LoVo (cell line): ENCODE measurements at places on chromosomes 1 and 21.

GRCh38 chr1:89104147-89104546 lies 21.8 kb downstream of the GBP2 start:
- no peak for DNase-seq

DNA sequence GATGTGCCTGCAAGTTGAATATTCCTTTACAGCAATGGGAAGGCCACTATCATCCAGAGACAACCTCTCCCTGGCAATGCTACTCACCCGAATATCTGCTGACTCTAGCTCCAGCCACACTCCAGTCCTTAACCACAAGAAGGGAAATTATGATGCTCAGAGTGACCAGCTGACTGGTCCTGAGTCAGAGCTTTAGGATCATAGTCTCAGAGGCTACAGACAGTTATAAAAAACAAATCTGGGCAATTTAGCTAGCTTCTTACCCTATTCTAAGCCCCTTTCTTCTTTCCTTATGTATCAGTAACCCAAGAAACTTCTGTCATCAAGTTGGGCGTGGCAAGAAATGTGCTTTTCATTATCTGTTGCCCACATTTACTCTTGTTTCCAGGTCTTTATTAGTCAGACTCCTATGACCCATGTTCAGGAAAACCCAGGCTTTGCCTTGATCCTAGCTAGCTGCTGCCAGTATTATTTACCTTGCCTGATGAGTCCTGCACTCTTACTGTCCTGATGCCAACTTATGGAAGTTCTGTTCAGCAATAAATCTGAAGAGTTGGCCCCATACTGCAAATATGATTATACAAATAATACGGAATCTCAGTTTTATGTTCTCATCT lies 207.0 kb downstream of the TTLL7 start:
- no peak for DNase-seq

DNA sequence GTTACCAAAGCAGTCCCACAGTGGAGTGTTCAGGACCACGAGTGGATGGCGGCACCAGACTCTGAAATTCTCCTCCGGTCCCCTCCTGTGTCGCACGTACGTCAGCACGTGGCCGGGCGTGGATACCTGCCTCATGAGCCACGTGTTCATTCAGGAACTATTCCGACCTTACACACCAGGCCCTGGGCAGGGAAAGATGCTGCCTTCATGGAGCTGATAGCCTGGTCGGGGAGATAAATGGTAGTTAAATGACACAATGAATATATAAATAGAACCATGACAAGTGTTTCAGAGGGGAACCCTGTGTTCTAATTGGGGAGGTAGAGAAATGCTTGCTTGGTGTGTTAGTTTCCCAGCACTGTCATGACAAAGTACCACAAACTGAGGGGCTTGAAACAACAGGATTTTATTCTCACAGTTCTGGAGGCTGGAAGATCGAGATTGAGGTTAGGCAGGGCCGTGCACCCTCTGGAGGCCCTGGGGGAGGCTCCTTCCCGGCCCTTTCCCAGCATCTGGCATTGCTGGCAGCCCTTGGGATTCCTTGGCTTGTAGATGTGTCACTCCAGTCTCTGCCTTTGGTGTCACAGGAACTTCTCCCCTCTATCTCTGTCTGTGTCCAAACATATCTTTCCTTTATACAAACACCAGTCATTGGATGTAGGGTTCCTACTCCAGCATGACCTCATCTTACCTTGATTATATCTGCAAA lies 28.9 kb upstream of the GPR137B start:
- no peak for DNase-seq

- no peak for DNase-seq
Measured at GRCh38 chr1:80918380-80918779, 882.4 kb upstream of the ADGRL2 start.

DNA sequence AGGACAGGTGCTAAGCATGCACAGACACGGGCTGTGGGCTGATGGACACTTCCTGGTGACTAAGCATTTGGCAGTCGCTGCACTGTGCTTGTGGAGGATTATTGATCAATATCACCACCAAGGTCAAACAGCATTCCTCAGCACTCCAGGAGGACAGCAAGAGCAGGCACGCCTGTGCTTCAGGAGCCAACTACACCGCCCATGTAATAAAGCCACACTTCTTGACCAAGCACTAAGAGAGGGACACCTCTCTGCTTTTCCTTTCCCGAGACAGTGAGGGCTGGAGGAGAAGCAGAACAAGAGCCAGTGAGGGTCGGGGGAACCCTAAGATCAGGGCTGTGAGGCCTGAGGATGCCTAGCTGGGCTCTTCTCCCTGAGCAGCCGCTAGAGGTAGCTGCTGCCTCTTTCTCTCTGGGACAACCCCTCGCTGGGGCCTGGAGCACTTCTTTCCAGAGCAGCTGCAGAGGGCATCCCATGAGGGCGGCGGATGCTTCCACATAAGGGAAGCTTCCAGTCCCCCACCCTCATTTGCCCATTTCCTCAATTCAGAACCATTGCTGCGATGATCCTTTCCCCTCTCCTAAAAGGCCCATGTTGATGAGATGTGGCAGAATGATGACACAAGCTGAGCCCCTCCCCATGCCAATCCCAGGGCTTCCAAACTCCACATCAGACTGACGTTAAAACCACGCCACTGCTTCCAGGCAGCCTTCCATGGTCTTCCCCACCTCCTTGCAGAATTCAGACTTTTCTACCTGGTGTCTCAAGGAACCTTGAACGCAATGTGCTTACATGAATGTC lies 19.1 kb downstream of the RAB7B start:
- DNase-seq, result peak; percentile 39

DNA sequence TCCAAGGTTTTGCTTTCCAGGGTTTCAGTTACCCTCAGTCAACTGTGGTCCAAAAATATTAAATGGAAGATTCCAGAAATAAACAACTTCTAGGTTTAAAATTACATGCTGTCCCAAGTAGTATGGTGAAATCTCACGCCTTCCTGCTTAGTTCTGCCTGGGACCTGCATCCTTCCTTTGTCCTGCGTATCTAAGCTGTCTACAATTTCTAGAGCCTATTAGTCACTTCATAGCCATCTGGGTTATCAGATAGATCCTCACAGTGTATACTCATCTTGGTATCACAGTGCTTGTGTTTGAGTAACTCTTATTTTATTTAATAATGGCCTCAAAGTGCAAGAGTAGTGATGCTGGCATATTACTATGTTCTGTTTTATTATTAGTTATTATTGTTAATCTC lies 157.7 kb downstream of the ROR1 start:
- DNase-seq, result no peak

DNA sequence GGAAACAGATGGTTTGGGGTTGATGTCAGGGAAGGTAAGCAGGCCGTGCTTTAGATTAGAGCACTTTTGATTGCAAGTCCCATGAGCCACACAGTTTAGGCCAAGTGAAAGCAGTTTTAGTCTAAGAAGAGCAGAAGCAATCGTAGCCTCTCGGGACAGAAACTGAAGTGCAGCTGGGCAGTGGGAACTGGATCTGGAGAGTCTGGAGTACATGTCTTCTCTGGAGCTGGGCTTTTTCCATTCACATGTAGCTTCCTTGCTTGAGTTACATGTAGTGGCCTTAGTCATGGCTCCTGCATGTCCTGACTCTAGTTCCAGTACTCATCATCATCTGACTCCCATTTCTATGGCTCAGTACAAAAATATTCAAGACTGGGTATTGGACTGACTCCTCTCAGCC lies 16.7 kb downstream of the CAMTA1 start:
- DNase-seq, result no peak

GRCh38 chr1:214469290-214469689 lies 82.1 kb downstream of the PTPN14 start:
- no peak for DNase-seq

- DNase-seq, result no peak
Measured at GRCh38 chr1:44802306-44803061, 2.3 kb downstream of the PLK3 start.

GRCh38 chr1:226798427-226799411 lies 59.6 kb upstream of the ITPKB start:
- no peak for DNase-seq

GRCh38 chr1:150749720-150750311 lies 15.8 kb downstream of the CTSS start:
- no peak for DNase-seq

- no peak for DNase-seq
Measured at GRCh38 chr1:6384962-6385361, 8.6 kb downstream of the ACOT7 start.

GRCh38 chr1:156692441-156692924 lies 12.9 kb downstream of the CRABP2 start:
- DNase-seq, result no peak

DNA sequence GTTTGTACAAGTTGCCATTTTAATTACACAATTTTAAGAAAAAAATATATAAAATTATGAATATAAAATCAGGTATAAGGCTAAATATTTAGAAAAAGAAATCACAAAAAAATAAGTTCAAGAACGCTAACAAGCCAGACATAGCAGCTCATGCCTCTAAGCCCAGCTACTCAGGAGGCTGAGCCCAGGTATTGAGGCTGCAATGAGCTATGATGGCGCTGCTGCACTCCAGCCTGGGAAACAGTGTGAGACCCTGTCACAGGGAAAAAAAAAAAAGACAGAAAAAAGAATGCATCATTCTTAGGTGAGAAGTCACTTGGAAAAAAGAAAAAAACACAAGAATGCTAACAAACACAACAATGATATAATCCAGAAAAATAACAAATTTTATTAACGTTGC lies 112.3 kb upstream of the PRDX6 start:
- no peak for DNase-seq

DNA sequence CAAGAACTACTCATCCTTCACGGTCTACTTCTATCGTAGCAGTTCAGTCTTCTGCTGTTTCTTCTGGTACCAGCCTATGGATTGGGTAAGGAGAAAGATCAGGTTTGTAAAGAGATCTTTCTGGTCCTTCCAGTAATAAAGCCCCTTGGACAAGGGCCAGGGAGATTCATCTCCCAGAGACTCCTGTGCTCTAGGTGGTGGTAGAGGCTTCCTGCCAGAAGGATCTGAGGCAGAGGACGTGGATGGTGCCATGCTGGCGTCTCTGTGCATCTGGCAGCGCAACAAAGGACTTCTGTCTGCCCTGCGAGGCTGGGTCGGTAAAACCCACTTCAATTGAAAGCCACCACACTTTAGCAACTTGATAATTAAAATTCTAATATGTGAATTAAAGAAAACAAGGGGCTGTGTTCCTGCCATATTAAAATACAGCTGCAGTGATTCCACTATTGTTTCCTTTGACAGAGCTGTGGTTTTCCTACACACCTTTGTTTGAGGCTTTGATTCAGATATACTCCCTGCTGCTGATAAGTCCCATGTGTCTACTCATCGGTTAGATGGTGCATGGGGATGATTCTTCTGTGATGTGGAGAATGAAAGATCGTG lies 73.6 kb downstream of the ROR1 start:
- DNase-seq, result peak; percentile 41

DNA sequence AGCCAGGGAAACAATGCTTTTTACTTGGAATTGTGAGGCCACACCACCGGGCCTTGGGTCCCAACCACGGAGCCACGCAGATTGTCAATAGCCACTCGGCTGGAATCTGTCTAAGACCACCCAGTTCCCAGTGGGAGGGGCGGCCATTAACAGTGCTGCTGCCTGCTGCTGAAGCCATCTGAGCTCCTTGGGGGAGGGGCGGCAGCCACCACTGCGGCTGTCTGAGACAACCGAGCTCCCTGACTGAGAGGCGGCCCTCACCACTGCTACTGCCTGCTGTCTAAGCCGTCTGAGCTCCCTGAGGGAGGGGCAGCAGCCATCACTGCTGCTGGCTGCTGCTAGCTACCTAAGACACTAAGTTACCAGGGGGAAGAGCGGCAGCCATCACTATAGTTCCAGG lies 64.3 kb downstream of the DMRTA2 start:
- no peak for DNase-seq

DNA sequence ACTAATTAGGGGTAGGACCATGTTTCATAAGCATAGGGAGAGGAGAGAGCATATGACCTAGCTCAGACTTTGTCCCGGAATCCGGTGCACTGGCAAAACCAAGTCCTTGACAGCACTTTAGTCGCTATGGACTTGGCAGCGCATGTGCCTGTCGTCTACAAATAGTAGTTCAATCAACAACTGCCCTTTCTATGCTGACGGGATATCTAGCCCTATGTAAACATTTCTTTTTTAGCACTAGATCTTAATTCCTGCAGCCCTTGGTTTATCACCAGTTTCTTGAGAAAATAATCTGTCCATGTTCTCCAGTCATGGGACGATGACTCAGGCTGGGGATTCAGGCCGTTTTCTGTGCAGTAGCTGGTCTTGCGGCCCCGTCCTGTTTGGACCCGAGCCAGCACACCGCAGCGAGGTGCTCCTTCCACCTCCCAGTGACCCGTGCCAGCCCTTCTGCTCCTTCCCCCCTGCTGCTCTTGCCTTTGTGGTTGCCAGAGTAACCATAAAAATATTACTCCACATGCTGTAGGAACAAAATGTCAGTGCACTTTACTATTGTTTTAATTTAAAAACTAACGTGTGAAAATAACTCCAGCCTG lies 8.6 kb upstream of the MT1HL1 start:
- DNase-seq, result peak; percentile 60

GRCh38 chr1:113990961-113991360 lies 11.7 kb downstream of the OLFML3 start:
- DNase-seq, result no peak

- no peak for DNase-seq
Measured at GRCh38 chr21:26041431-26042180, 129.0 kb downstream of the APP start.

DNA sequence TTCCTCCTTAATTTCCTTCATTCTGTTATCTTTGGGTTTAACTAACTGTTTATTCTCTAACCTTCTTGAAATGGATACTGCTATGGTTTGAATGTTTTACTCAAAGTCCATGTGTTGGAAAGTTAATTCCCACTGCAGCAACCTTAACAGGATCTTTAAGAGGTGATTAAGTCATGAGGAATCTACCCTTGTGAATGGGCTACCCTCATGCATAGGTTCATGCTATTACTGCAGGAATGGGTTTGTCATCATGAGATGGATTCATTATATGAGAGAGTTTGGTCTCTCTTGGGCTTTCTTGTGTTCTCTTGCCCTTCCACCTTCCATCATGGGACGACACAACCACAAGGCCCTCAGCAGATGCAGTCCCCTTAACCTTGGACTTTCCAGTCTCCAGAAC lies 516.9 kb downstream of the ADGRL2 start:
- no peak for DNase-seq

DNA sequence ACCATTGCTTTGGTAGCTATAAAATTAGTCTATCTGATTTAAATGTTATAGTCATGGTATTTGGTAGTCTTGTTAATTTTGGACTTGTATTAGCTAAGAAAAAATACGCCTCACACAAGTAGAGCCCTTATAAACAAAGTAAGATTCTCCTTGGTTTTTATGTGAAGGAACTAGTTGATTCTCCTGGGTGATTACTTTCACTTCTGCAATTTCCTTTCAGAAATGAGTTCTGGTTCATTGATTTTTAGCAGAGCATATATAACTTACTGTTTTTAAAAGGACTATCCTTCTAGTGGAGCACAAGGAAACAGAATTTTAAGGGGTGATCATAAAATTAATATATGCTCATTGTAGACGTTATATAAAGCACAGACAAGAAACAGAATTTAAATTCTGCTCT lies 120.1 kb downstream of the BACH1 start:
- no peak for DNase-seq

GRCh38 chr1:66182026-66182425 lies 351.9 kb upstream of the SGIP1 start:
- DNase-seq, result no peak

DNA sequence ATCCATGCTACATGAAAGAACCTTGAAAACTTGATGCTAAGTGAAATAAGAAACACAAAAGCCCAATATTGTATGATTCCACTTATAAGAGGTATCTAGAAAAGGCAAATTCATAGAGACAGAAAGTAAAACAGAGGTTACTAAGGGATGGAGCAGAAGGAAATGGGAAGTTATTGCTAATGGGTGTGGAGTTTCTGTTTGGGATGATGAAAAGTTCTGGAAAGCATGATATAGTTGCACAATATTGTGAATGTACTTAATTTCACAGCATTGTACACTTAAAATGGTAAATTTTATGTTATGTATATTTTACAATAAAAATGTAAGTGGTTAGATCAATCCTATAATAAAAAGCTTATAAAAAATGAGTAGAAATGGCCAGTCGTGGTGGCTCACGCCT lies 1.6 kb upstream of the NECAP2 start:
- DNase-seq, result no peak
